SJSA1 (cell line): ENCODE measurements at places on chromosomes 6 and 20.

- no peaks in the 10 kb centered on the region for H3K27me3 ChIP-seq
- H3K4me1 ChIP-seq: peaks cover 39% of the 10 kb centered on the region
- peaks cover 20% of the 10 kb centered on the region for H3K36me3 ChIP-seq
Measured at GRCh38 chr6:30323806-30324205, 2.9 kb upstream of the TRIM39 start.

GRCh38 chr6:56746767-56747504, 104.2 kb upstream of the DST start:
- peaks cover 56% of the 10 kb centered on the region for H3K4me1 ChIP-seq
- H3K36me3 ChIP-seq: peaks cover 3% of the 10 kb centered on the region; the same call in 1 of the 2 replicates
- H3K27ac ChIP-seq: no peak overlapping the region
- no peak for DNase-seq

- no peak for DNase-seq
- H3K27ac ChIP-seq: no peak overlapping the region
- no peaks in the 10 kb centered on the region for H3K27me3 ChIP-seq
- H3K36me3 ChIP-seq: peaks cover 10% of the 10 kb centered on the region; the same call in 1 of the 2 replicates
- no peak overlapping the region for H3K4me3 ChIP-seq
Measured at GRCh38 chr6:17957498-17957897, 29.9 kb downstream of the KIF13A start.

- H3K4me1 ChIP-seq: peaks cover 14% of the 10 kb centered on the region
- no peak overlapping the region for H3K27ac ChIP-seq
- H3K4me3 ChIP-seq: no peak overlapping the region
- H3K27me3 ChIP-seq: no peaks in the 10 kb centered on the region
- no peak for DNase-seq
- H3K36me3 ChIP-seq: no peaks in the 10 kb centered on the region
Measured at GRCh38 chr20:57791178-57791962, 81.6 kb upstream of the PMEPA1 start.

DNA sequence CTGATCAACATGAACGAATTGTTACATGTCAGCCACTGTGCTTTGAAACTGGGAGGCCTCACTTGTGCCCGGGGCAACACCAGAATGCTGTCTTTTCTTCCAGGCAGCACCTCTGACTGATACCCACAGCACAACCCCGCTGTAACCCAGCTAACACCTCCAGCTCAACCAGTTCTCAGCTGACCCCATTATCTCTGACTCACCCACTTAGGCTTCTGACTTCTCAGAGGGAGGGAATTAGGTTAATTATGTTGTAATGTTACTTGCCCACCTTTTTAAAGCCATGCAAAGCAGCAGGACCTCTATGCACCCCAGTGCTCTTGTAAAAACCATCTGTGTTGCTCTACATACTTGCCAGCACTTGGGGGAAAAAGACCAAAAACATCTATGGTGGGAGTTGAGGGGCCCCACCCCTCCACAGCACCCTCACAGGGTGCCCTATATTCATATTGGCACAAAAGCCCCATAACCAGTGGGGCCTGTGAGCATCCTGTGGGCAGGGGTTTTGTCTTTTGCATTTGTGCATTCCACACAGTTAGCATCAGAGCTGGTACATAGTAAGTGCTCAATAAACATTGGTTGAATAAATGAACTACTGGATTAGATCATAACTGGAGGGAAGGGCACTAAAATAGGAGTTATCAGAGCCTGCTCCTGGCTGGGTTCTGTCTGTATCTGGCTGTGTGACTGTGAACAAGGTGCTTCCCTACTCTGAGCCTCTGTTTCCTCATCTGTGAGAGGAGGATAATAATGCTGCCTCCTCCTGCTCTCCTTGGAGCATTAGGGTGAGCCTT, 22.3 kb downstream of the BNIP5 start:
- no peak overlapping the region for H3K27ac ChIP-seq
- H3K4me1 ChIP-seq: no peaks in the 10 kb centered on the region
- 0 out of 2 replicates have a peak, but pooled peaks cover 10% of the 10 kb centered on the region for H3K27me3 ChIP-seq
- H3K4me3 ChIP-seq: no peak overlapping the region
- H3K36me3 ChIP-seq: no peaks in the 10 kb centered on the region

DNA sequence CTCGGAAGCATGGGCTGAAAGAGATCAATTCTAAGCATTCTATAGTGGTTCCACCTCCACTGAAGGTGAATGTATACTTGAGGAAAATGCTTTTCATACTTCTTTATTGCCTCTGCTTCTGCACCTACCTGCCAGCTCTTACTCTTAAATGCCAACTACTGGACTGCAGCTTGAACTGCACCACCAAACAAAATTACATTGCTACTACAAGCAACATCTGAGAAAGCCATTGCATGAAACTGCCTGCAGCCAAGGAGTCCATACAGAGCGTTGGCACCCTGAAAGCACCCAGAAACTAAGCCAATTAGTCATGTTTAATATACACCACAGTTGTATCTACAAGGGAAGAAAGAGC, 440.9 kb downstream of the BTBD3 start:
- no peaks in the 10 kb centered on the region for H3K27me3 ChIP-seq
- H3K36me3 ChIP-seq: no peaks in the 10 kb centered on the region
- no peak for DNase-seq

- H3K4me1 ChIP-seq: no peaks in the 10 kb centered on the region
- H3K36me3 ChIP-seq: no peaks in the 10 kb centered on the region
- no peaks in the 10 kb centered on the region for H3K27me3 ChIP-seq
- no peak overlapping the region for H3K27ac ChIP-seq
- DNase-seq: no peak
- H3K4me3 ChIP-seq: no peak overlapping the region
Measured at GRCh38 chr6:159837511-159837910, 37.4 kb downstream of the PNLDC1 start.

DNA sequence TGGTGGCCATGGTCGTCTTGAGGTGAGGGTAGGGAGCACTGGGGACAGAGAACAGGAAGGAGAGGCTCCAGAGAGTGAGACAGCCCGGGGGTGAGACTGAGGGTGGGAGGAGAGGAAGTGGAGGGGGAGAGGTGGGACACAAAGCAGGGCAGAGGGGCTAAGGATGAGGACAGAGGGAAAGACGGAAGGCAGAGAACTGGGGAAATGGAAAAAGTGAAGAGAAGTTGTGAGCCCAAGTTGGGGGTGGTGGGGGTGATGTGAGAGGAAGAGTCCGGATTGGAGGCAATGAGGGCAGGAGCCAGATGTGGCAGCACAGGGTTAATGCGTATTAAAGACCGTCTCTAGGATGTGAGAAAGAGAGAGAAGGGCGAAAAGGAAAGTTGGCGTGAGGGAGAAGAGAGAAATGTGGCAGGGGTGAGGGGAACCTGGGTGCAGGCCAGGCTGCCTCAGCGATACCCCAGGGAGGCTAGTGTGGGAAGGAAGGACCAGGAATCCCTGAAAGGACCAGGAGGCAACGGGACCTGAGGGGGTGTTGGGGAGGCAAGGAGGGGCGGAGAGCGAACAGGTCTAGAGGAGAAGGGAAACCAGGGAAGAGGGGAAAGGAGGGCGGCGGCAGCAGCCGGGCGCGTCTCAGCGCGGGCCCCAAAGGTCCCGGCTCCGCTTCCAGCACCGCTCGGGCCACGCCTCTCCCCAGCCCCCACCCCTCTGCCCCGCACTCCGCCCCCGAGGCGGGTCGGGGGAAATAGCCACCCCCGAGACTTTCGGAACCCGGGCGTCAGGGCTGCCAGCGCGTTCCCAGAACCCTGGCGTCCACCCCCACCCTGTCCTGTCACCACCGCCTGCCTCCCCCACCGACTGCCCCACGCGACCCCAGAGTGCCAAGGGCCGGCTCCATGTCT, at the start of gene PPP1R18:
TSS of gene PPP1R18 (minus strand) at position 637 of the 899 bp plus-strand sequence. CDS start at position 10, 627 bp downstream.
- peaks cover 40% of the 10 kb centered on the region for H3K36me3 ChIP-seq
- DNase-seq: peak; percentile 85
- peak within 1 kb of the TSS; percentile 65 for H3K4me3 ChIP-seq
- H3K27me3 ChIP-seq: no peaks in the 10 kb centered on the region

DNA sequence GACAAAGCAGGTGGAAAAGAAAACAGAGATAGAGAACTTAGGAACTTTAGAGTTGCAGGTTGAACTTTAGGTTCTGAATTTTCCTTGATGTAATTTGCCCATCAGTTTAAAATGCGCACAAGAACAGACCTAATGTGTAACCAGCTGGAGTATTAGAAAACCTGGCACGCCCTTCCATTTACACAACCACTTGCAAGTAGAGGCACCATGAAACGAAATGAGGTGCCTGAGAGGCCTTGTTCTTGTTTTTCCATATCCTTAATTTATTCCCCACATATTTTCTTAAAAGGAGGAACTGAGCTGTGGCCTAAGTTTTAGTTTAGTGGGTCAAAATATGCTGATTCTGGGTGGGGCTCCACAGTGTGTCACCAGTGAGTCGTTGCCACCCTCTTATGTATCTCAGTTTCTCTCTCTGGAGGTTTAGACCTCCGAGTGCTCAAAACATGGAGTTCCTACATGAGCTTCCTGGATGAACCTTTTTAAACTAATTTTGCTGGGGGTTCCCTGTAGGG, 17.2 kb upstream of the IL22RA2 start:
- H3K36me3 ChIP-seq: no peaks in the 10 kb centered on the region
- H3K4me3 ChIP-seq: no peak overlapping the region
- 0 out of 2 replicates have a peak, but pooled peaks cover 2% of the 10 kb centered on the region for H3K4me1 ChIP-seq
- no peaks in the 10 kb centered on the region for H3K27me3 ChIP-seq
- no peak for DNase-seq
